Muscle of back (tissue), 13 donors: ENCODE measurements at places on chromosomes 5 and 9. TPM values are rescaled to one million over a fixed set of nuclear protein-coding genes. Genes with fewer than 3 reads are reported as not detected.

DNA sequence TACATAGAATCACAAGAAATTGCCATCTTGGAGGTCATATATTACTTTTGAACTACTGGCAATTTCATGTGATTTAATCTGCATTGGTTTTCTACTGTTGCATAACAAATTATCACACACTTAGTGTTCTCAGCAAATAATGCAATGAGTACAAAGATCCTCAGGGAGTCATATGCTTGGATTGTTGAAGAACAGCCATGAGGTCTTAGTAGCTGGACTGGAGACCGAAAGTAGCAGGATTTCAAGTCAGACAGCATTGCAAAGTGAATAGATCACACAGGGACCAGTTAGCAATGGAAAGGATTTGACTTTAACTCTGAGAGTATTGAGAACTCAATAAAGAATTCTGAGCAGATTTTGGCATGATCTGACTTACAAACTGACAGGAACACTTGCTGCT, 32.2 kb upstream of the FRMD3 start:
- DNase-seq: no peak

- DNase-seq: no peak
Measured at GRCh38 chr5:169398515-169398914, 97.6 kb upstream of the SLIT3 start.

DNA sequence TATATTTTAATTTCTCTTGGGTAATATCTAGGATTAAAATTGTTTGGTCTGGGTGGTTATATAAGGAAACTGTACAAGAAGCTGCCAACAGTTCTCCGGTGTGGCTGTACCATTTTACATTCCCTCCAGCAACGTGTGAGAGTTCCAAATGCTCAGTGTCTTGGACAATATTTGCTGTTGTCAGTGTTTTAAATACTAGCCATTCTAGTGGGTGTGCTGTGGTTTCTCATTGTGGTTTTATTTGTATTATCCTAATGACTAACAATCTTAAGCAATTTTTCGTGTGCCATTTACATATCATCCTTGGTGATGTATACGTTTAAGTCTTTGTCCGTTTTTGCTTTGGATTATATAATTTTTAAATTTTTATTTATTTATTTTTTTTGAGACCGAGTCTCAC, 34.0 kb downstream of the TNFSF15 start:
- DNase-seq: no peak

DNA sequence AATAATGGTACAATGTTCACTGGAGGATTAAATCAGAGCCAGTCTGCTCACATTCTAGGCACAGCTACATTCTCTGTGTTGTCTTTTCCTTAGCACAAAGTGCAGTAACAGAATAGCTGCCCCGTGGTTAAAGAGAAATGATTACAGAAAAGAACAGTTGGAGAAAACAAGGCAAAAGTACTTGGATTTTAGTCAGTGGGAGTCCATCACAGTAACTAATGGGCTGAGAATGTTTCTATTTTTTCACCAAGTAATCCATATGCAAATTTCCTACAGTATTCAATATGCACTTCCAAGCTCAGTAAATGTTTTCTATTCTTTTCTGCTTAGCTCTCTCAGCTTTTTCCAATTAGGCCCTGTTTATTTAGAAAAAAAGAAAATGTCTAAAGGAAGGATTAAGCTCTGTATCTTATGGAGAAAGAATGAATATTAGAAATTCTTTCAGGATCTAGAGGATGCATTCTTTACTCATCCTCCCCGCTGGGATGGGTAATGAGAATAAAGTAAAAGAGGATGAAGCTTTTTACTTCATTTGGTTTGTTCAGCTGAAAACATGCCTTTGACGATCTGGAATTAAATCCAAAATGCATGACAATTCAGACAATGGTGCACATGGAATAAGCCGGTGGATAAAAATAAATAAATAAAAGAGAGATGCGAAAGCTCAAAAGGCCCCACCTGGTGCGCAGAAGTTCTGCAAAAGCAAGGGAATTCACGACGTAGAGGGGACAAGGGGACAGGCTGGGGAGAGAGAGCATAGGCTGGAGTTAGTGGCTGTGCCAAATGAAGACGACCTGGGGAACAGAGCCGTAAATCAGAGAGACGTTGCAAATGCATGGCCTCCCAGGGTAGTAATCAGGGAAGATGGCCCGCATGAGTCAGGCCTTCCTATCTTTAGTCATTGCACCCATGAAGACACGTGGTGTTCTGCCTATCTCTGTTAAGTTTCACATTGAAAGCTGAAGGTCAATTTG, 345.2 kb downstream of the GLIS3 start:
- no peak for DNase-seq

DNA sequence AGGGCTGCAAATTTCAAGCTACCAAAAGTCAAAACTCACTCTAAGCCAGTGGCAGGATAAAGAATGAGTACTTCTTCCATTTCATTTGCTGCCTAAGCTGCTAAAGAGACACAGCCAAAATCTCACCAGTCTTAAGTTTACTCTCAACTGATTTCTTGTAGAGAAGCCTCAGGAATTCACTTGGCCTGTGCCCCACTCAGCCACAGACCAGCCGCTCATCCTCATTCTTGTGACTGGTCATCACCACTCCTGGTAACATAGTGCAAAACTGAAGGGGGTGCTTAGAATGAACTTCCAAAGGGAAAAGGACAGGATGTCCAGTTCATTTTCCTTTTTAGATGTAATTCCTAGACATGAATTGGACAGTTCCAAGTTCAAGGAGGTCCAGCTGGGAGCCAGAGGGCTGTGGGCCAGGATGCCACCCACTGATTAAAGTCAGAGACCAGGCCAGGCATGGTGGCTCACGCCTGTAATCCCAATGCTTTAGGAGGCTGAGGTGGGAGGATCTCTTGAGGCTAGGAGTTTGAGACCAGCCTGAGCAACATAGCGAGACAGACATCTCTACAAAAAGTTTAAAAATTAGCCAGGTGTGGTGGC, 72.7 kb upstream of the RANBP3L start:
- DNase-seq: peak; percentile 56

The GRXCR2 gene
- not detected for polyA plus RNA-seq

The ADGRV1 gene
- polyA plus RNA-seq: 8.6 TPM

The GLDC gene
- polyA plus RNA-seq: 1.7 TPM
